ENCODE measurements at places on chromosomes 7 and 10.

- DNase-seq: peak; percentile 7
These were observed 863 bp downstream of the ST8SIA6 start for GRCh38 chr10:17453373-17454091.

DNA sequence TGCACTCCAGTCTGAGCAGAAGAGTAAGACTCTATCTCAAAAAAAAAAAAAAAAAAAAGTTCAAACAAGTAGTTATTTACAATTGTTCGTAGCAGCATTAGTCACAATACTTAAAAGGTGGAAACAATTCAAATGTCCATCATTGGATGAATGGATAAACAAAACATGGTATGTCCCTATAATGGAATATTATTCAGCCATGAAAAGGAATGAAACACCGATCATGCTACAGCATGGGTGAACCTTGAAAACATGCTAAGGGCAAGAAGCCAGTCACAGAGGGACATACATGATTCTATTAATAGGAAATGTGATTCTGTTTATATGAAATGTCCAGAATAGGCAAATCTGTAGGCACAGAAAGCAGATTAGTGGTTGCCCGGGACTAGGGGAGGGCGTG, 15.9 kb downstream of the DOCK1 start:
- DNase-seq: no peak

DNA sequence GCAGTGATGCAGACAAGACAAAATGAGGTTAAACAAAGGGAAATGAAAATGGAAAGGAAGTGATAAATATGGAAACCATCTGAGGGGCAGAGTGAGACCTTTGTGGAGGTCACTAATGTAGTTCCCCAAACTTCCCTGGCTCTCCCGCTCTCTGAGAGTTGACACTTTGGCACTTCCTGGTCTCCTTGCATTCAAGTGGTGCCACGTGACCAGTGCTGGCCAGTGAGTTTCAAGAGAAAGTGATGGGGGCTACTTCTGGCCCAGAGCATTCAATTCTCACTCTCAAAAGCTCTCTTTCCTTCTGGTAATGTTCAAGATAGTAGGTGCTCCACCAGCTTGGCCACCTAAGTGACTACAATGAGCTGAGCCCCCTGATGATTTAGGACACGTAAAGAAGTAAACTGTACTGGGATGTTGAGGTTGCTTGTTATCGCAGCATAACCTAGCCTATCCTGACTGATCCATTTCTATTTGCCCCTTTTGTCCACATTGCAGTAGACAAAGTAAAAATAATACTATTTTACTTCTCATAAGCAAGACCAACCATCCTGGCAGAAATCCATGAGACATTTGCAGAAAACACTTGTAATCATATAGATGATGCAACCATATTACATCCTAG, 242.0 kb upstream of the YAE1 start:
- DNase-seq: no peak

- DNase-seq: no peak
These were observed 58.5 kb downstream of the CLRN3 start for GRCh38 chr10:127834221-127834620.

DNA sequence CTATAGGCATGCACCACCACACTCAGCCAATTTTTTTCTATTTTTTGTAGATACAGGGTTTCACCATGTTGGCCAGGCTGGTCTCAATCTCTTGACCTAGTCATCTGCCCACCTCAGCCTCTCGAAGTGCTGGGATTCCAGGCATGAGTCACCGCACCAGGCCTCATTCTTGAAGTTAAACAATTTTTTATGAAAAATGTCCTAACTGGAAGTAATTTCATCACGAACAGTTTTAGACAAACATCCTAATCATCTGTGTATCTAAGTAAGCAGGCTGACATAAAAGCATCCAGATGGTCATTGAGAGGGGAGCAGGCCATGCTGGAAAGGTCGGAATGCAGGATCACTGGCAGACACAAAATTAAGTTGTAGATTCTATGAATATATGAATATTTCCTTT, 269.1 kb downstream of the ZMYND11 start:
- DNase-seq: peak; percentile 55

DNA sequence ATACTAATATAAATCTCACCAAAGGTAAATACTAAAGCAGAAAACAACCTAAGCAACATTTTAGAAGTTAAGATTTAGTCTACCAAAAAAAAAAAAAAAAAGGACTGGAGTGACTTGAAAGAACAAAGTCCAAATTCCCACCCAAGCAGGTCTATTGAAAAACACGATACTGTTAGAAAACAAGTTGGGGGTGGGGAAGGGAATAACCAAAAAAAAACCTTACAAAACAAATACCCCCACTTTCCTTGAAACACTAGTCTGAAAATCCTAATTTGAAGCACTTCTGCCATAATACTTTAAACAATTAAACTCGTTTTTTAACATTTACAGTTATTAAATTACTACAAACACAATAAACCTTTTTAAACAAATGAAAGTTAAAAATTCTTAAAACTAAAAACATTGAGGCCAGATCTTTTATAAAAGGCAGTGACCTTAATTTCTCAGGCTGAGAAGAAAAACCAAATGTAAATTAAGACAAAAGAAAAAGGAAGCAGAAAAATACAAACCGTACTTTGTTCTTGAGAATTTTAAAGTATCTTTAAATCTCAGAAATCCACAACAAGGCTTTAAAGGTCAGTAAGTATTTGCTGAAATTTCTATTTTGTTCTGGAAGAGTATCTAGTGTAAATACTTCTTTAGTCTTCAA, 135.1 kb downstream of the NRBF2 start:
- no peak for DNase-seq

DNA sequence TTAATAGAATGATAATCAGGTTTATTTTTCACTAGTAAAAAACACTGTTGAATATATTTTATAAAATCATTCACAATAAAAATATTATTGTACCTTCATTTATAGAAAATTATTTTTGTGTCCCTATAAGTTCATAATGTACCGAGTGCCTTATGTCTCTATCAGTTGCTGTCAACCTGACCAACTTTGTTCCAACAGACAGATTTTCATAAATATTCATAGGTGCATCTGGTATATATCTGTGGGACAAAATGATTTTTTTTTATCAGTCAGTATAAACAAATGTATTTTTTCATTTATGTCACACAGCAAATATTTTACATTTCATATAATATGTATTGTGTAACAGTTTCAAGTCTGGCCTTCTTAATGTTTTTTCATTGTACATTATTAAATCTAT, 195.9 kb downstream of the HGF start:
- DNase-seq: no peak

DNA sequence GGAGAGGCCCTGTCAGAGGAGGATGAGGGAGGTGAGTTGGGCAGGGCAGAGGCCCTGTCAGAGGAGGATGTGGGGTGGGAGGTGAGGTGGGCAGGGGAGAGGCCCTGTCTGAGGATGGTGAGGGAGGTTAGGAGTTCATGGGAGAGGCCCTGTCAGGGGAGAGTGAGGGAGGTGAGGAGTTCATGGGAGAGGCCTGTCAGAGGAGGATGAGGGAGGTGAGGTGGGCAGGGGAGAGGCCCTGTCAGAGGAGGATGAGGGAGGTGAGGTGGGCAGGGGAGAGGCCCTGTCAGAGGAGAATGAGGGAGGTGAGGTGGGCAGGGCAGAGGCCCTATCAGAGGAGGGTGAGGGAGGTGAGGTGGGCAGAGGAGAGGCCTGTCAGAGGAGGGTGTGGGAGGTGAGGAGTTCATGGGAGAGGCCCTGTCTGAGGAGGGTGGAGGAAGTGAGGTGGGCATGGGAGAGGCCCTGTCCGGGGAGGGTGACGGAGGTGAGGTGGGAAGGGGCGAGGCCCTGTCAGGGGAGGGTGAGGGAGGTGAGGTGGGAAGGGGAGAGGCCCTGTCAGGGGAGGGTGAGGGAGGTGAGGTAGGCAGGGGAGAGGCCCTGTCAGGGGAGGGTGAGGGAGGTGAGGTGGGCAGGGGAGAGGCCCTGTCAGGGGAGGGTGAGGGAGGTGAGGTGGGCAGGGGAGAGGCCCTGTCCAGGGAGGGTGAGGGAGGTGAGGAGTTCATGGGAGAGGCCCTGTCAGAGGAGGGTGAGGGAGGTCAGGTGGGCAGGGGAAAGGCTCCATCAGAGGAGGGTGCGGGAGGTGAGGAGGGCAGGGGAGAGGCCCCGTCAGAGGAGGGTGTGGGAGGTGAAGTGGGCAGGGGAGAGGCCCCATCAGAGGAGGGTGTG, 73.7 kb downstream of the INPP5A start:
- no peak for DNase-seq

DNA sequence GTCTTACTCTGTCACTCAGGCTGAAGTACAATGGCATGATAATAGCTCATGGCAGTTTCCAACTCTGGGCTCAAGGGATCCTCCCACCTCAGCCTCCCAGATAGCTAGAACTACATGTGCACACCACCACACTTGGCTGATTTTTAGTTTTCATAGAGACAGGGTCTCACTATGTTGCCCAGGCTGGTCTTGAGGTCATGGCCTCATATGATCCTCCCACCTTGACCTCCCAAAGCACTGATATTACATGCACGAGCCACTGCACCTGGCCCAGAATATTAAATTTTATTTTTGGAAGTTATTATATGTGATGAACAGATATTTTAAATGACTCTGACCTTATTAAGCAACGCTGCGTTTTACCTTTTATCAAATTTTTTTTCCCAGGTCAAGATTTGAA, 94.4 kb downstream of the PODXL start:
- no peak for DNase-seq

DNA sequence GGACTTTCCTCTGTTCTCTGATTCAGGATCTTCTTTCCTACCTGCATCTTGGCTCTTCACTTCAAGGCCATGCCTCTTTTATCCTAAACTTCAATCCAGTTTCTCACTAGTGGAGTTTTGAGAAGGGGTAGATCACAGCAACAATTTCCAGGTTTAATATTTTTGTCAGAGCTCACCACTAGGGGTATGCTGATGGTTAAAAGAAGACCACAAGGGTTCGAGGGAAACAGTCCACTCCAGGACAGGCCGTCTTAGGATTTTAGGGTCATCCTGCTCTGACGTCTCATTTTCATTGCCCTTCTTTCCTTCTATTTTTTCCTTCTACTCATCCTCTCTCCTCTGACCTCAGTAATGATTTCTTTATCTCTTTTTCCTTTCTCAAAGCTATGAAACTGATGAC, 11.3 kb downstream of the STAG3 start:
- DNase-seq: no peak

- DNase-seq: no peak
These were observed 19.9 kb upstream of the ZMIZ1 start for GRCh38 chr10:79048639-79049550.

GRCh38 chr10:19014034-19014433, 34.6 kb upstream of the MALRD1 start:
- DNase-seq: no peak

GRCh38 chr7:149670288-149670687, 103.1 kb downstream of the ZNF467 start:
- no peak for DNase-seq

DNA sequence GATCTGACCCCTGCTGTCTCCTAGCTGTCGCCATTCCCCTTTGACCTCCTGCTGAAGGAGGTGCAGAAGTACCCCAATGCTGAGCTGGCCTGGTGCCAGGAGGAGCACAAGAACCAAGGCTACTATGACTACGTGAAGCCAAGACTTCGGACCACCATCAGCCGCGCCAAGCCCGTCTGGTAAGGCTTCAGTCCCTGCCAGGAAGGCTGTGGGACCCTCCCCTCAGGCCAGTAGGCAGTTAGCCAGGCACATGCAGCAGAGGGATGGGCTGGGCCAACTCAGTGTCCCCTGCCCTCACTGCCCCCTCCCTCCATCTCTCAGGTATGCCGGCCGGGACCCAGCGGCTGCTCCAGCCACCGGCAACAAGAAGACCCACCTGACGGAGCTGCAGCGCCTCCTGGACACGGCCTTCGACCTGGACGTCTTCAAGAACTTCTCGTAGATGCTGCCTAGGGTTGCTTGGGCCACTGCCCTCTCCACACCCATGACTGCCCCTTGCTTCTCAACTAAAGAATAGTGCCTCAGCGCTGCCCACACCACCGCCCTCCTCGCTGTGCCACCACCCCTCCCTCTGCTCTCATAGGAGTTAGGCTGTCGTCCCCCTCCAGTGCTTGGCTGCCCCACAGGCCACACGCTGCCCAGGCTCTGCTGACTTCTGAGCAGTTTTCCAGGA, 41.0 kb upstream of the ZMIZ2 start:
- no peak for DNase-seq

DNA sequence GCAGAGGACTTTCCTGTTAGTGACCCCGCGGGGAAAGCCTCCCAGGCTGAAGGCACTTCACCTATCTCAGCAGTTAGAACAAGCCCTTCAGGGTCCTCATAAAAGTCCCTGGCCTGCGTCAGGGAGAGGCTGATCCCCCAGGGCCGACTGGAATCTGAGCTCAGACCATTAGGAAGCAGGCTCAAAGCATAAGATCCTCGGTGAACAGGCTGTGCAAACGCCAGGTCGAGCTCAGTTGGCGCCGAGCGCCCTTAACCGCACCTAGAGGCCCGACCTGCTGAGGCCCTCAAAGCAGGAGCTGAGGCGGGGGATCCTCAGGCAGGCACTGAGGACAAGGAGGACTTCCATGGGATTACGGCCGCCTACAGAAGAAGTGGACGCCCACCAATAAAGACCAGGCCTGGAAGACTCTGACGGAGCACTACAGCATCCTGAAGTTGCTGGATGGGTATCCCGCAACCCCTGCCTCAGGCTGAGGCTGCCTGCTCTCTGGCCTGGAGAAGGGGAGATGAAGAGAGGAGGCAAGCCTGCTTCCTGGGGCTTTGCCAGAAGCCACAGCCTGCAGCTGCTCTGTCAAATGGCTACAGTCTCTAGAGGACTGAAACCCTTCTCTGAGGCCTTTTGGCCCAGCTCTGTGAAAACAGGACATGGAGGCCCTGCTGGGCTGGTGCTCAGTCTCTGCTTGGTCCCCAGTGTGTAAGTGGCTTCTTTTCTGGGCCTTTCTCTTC, 29.9 kb downstream of the LIPJ start:
- no peak for DNase-seq

- DNase-seq: no peak
These were observed 27.0 kb downstream of the PRKAG2 start for GRCh38 chr7:151849879-151850260.

DNA sequence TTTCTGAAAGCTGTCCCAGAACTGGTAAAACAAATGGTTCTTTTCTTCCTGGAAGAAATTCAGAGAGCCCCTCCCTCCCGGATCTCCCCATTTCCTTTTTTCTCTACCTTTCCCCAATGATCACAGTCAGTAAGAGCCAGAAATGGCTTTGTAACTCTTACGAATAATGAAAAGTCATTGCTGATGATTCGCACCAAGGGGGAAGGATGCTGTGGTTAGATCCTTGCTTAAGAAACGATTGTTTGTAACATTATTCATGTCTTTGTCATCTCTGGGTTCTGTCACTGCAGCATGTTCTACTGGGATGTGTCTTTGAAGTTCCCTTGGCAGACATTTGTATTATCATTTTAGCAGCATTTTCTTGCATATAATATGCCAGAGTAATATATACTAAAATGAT, 138.9 kb downstream of the CACNB2 start:
- DNase-seq: no peak

DNA sequence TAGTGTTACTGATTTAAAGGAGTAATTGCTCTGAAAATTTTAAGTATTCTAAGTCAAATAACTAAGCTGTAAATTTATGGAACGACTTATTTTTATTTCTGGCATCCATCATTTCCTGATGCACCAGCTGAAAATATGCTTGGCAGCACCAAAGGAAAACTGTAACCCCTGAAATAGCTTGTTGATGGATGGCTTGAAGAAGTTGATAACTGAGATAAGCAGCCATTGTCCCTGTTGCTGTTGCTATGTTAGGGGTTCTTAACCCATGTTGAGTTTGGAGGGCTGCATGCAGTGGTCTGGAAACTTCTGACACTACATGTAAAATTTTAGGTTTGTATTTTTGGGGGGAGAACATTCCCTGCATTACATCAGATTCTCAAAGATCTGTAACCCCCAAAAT, 30.6 kb downstream of the RPA3 start:
- DNase-seq: no peak

- no peak for DNase-seq
These were observed 448.8 kb downstream of the LRMDA start for GRCh38 chr10:75880031-75880775.

- DNase-seq: no peak
These were observed 23.4 kb downstream of the LOXL4 start for GRCh38 chr10:98244586-98244985.

All from amniotic stem cell (primary cell).